ENCODE measurements at places on chromosomes 1 and 21. TPM values are rescaled to one million over a fixed set of nuclear protein-coding genes. Genes with fewer than 3 reads are reported as not detected.

DNA sequence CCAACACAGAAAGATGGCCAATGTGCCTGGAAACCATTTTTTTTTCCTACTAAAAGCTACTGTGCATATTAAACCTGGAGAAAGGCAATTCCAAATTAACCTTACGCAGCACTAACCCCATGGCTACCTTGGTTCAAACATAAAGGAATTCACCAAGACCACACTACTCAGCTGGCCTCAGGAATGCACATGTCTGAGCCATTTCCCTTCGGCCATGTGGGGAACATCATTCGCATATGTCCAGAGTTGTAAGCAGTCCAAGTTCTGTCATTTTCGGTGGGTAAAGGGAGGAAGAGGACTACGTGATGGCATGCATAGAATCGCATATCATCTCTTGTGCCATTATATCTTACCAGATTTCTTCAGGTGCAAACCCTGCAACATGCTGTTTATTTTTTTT lies 175.4 kb downstream of the NTMT2 start:
- no peak for DNase-seq
- peaks cover 2% of the 10 kb centered on the region for H3K27me3 ChIP-seq
- H3K4me3 ChIP-seq: no peak overlapping the region
- H3K36me3 ChIP-seq: no peaks in the 10 kb centered on the region
- H3K4me1 ChIP-seq: no peaks in the 10 kb centered on the region

- H3K4me3 ChIP-seq: no peak overlapping the region
- H3K27me3 ChIP-seq: no peaks in the 10 kb centered on the region
- no peak for DNase-seq
- H3K4me1 ChIP-seq: peaks cover 13% of the 10 kb centered on the region
- H3K36me3 ChIP-seq: peaks cover 55% of the 10 kb centered on the region
These were observed 57.9 kb upstream of the QSOX1 start for GRCh38 chr1:180096584-180097325.

DNA sequence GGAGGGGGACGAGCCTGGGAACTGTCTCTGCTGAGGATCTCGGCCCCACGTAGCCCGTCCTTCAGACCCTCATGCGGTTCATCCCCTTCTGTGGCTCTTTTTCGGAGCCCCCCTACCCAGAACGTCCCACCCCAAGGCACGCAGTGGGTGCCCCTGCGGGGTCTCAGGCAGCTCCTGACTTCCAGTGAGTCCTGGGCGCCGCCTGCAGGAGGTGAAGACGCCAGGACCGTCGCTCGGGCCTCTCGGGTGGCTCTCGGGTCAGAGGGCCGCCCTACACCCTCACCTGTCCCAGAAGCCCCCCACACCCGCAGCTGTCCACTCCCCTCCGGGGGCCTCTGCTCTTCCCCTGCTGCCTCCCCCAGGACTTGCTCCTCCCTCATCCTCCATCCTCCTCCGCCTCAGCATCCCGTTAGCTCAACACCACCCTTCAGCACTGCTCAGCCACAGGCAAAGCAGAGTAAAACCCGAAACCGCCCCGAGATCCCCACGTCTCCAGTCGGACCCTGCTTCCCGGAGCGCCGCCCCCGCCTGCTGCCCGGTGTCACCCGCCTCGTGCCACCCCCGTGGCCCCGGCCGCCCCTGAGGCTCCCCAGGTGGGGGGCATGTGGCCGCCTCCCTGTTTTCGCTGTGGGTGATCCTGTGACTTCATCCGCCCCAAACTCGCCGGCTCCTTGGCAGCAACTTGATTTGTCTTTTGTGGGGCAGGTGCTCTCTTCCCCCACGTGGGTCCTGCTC lies 13.3 kb upstream of the POFUT2 start:
- no peak overlapping the region for H3K27ac ChIP-seq
- H3K36me3 ChIP-seq: no peaks in the 10 kb centered on the region
- H3K27me3 ChIP-seq: no peaks in the 10 kb centered on the region
- no peak overlapping the region for H3K4me3 ChIP-seq

- no peaks in the 10 kb centered on the region for H3K36me3 ChIP-seq
- H3K4me3 ChIP-seq: no peak overlapping the region
- no peaks in the 10 kb centered on the region for H3K27me3 ChIP-seq
These were observed 1099.5 kb downstream of the PLA2G4A start for GRCh38 chr1:187928288-187928687.

The LCE2A gene
- not detected for total RNA-seq

GRCh38 chr1:234743791-234744611 lies 134.0 kb upstream of the IRF2BP2 start:
- H3K36me3 ChIP-seq: no peaks in the 10 kb centered on the region
- H3K4me3 ChIP-seq: no peak overlapping the region
- no peak for DNase-seq

DNA sequence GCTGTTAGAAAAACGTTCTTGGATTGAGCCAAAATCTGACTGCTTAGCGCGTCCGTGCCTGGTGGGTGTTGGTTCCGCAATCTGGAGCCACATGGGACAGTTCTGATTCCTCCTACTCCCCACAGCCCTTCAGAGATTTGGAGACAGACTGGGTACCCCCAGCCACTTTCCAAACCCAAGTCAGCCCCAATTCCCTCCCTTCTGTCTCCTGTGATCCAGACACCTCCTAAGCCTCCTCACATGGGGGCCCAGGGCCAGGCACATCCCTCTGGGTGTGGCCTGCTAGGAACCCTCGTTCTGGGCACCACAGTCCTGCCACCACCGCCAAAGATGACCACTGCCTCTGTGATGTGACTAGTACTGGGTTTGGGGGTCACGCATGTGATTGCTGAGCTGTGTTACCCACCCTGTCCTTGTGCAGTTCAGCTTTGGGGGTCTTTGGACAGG lies 4.8 kb downstream of the PLA2G5 start:
- no peak overlapping the region for H3K27ac ChIP-seq
- H3K27me3 ChIP-seq: peaks cover 21% of the 10 kb centered on the region
- no peaks in the 10 kb centered on the region for H3K4me1 ChIP-seq
- no peaks in the 10 kb centered on the region for H3K36me3 ChIP-seq
- H3K4me3 ChIP-seq: no peak overlapping the region

The CLCA2 gene
- total RNA-seq: not detected

The MAEL gene
- not detected for total RNA-seq

- H3K36me3 ChIP-seq: no peaks in the 10 kb centered on the region
- no peak for DNase-seq
- H3K4me1 ChIP-seq: peaks cover 16% of the 10 kb centered on the region
- no peaks in the 10 kb centered on the region for H3K27me3 ChIP-seq
- no peak overlapping the region for H3K4me3 ChIP-seq
- no peak overlapping the region for H3K27ac ChIP-seq
These were observed 19.8 kb downstream of the CTNNBIP1 start for GRCh38 chr1:9890224-9890731.

DNA sequence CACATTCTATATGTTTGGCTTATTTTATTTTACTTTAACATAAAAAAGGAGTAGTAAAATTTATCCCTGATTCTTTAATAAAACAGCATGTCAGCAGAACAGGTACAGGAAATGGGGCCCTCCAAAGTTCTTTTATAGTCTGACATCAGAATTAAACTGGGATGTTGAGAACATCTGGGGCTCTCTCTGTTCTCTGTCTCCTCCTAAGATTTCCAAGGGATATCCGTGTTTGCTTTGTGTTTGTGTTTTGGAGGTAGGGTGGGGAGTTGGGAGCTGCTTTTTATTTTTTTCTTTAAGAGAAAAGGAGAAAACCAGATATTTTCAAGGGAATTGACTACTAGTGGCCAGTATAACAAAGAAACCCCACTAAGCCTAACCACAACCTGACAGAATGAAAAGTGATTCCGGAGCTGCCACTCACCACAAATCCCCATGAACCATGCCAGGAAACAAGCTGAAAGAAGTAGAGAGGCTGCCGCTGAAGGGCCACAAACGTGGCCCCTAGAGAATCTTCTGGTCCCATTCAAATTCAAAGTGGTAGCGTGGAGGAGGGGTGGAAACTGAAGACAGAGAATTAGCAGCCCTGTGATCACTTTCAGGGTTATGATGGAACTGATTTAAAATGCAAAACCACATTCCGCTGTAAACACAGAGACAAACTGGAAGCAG lies 369.6 kb upstream of the ADGRL2 start:
- no peaks in the 10 kb centered on the region for H3K4me1 ChIP-seq
- no peaks in the 10 kb centered on the region for H3K36me3 ChIP-seq
- no peak overlapping the region for H3K27ac ChIP-seq
- H3K4me3 ChIP-seq: no peak overlapping the region
- no peaks in the 10 kb centered on the region for H3K27me3 ChIP-seq

The C1QA gene
- not detected for total RNA-seq

- H3K36me3 ChIP-seq: peaks cover 40% of the 10 kb centered on the region
- H3K27me3 ChIP-seq: no peaks in the 10 kb centered on the region
- peak; percentile 87 for DNase-seq
- H3K4me1 ChIP-seq: peaks cover 36% of the 10 kb centered on the region
- H3K27ac ChIP-seq: peak overlapping the region; percentile 67
These were observed 450.7 kb downstream of the PTPRC start for GRCh38 chr1:199089393-199090122.

All from activated CD4-positive, alpha-beta T cell treated with anti-CD3 and anti-CD28 coated beads, Interleukin-2, amount 10 ng/mL, durations not matched to agents 24 days and 14 days (primary cell).